AG09309 (cell line): ENCODE measurements at places on chromosomes 11 and 22.

DNA sequence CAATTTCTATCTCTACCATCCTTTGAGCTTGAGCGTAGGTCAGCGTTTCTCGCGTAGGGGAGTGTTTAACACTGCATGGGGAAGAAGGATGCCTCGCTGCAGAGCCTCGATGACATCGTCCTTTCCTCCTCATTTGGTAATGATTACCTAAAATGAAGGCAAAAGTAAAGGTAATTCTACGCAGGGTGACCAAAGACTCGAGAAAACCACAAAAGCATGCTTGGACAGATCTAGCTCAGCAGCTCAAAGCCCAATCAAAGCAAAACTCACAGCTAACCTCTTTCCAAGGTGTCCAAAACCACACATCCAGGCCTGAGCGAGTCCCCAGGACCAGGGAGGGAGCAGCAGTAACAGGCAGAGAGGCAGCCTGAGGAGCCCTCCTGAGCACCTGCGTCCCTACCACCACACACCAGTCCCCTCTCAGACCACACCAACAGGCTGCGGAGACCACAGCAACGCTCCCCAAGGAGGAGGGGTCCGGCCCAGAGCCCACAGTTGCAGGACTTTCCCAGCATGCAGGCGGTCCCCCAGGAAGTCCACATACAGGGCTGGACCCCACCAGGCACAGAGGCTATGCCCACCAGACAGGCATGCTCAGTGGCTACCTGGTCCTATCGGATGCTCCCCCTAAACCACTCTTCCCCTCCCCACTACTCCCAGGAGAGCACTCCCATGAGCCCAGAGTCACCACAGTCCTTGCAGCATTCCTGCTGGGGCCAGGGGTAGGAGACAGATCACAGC, 3.3 kb downstream of the BRD1 start:
- no peak for DNase-seq

DNA sequence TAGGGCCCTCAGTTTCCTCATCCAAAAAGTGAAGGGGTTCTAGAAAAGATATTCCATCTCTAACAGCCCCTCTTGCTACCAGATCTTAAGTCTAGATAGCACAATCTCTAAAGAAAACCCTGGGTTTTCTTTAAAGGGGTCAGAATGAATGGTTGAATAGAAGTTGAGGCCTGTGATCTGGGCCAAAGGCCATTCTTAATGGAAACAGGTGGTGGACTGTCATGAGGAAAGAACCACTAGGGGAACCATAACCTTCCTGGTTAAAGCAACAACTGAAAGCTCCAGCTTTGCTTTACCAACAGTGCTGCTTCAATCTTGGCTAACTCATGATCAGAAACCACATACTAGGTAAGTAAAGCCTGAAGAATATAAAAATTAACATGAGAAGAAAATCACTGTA, 1.8 kb downstream of the CELF1 start:
- DNase-seq, result no peak

DNA sequence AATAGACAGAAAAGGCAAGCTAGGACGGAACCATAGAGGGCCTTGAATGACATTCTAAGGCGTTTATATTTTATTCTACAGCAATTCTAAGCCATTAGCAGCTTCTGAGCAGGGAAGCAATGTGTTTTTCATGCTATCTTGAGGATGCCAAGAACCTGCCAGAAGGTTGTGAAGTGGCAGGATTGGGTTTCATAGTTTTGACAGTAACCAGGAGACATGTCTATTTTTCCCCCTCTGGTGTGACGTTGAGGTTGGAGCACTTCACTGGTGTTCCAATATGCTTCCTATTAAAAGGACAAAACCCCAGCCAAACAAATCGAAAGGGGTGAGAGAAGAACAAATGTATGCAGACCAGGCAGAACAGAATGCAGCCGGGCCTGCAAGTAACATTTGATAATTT, 148.2 kb downstream of the SPATA19 start:
- no peak for DNase-seq

- no peak for DNase-seq
These were observed 51.1 kb downstream of the WNT7B start for GRCh38 chr22:45925811-45926351.

- DNase-seq, result no peak
These were observed 274.0 kb downstream of the BRD1 start for GRCh38 chr22:49553518-49554295.

- DNase-seq, result no peak
These were observed 29.5 kb upstream of the FTH1 start for GRCh38 chr11:61996933-61997332.

DNA sequence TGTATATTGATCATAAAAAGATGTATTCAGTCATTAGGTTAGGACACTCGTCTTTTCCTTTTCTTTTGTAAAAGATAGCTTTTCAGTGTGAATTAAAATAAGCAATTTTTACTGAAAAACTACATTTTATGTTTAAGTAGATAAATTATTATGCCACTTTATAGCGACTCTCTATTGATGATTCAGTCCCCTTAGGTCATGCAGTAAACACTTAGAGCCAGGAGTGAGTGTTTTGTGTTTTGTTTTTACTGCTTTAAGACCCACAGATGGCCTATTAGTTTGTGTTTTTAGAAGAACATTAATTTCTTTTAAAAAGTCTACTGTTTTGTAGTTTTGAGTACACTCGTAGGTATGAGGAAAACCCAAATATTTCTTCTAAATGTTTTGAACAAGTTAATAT, 86.6 kb downstream of the YAP1 start:
- DNase-seq, result no peak
